ENCODE measurements at places on chromosomes 1 and 21. TPM values are rescaled to one million over a fixed set of nuclear protein-coding genes. Genes with fewer than 3 reads are reported as not detected.
A peak's percentile ranks its signal among the peaks of the same experiment; 100 is the strongest.

DNA sequence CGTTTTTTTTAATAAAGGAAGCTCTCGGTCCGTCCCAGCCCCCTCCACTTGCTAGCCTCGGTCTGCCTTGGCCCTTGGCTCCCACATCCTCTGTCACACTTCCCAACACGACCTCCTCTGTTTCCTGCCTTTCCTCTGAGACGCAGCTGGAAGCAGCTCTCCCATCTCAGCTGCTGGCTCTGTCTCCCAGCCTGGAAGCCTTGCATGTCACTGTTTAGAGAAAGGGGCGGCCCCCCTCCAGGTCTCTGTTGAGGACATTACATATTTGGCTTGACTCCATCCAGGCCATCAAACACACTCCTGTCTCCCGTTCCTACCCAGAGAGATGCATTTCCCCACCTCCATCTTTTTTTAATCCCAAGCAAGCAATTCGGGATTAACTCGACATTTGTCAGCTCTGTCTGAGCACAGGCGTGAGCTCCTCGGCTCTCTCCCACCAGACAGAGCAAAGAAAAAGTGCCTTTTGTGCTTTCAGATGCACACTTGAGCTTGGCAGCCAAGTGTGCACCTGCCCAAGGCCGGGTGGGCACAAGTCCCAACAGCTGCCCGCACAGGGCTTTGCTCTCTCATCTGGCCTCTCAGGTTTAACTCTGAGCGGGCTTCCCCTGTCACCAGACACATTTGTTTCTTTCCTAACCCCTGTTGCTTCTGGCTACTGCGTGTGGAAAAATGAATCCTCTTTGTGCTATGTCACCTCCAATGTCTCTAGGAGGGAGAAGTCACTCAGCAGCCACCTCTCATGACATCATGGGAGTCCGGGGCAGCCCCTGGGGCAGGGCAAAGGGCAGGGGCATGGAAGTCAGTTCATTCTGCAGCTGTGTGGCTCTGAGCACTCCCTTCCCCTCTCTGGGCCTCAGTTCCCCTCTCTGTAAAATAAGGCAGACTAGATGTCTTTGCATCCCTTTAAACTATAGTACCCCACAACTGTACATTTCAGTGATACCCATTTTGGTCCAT lies 108.3 kb downstream of the KCND3 start:
- H3K27ac ChIP-seq = no peak overlapping the region
- no peaks in the 10 kb centered on the region for H3K27me3 ChIP-seq
- no peaks in the 10 kb centered on the region for H3K36me3 ChIP-seq
- DNase-seq = no peak

DNA sequence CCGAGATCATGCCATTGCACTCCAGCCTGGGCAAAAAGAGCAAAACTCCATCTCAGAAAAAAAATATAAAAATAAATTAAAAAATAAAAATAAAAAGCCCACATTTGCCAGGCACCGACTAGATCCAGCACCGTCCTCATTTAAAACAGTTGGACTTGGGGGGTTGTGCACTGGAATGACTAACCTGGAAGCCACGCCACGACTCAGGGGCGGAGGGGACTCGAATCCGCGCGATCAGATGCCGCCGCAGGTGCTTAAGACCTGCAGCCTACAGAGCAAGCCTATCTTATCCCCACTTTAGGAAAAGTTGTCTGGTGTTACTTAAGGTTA lies 38.5 kb downstream of the ZBTB8OS start:
- no peaks in the 10 kb centered on the region for H3K36me3 ChIP-seq
- no peaks in the 10 kb centered on the region for H3K27me3 ChIP-seq
- no peaks in the 10 kb centered on the region for H3K4me1 ChIP-seq
- peak overlapping the region; percentile 53 for H3K4me3 ChIP-seq
- H3K27ac ChIP-seq = no peak overlapping the region
- DNase-seq = no peak

DNA sequence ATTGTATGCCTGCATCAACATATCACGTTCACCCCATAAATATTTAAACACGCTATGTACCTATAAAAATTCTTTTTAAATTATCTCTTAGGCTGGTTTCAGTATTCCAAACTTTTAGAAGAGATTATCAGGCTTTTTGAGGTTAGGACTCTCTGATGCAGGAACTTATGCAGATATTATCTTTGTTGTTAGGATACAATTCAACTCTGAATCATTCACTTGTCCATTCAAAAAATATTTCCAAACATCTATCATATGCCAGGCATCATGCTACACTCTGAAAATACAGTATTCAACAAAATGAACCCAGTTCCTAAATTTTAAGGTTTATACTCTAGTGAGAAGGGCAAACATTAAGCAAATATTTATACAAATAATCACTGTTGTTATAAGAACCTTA lies 40.5 kb downstream of the ASH1L start:
- H3K4me3 ChIP-seq = no peak overlapping the region
- no peak overlapping the region for H3K27ac ChIP-seq
- H3K36me3 ChIP-seq = peaks cover 4% of the 10 kb centered on the region

GRCh38 chr1:196951711-196952394 lies 8.3 kb downstream of the CFHR2 start:
- no peak overlapping the region for H3K27ac ChIP-seq
- no peaks in the 10 kb centered on the region for H3K36me3 ChIP-seq
- no peaks in the 10 kb centered on the region for H3K4me1 ChIP-seq
- H3K4me3 ChIP-seq = no peak overlapping the region
- no peaks in the 10 kb centered on the region for H3K27me3 ChIP-seq

- no peak overlapping the region for H3K4me3 ChIP-seq
- DNase-seq = no peak
- no peaks in the 10 kb centered on the region for H3K4me1 ChIP-seq
- H3K27me3 ChIP-seq = no peaks in the 10 kb centered on the region
- no peak overlapping the region for H3K27ac ChIP-seq
- no peaks in the 10 kb centered on the region for H3K36me3 ChIP-seq
Observed at GRCh38 chr1:192904438-192904895, 95.6 kb downstream of the RGS2 start.

DNA sequence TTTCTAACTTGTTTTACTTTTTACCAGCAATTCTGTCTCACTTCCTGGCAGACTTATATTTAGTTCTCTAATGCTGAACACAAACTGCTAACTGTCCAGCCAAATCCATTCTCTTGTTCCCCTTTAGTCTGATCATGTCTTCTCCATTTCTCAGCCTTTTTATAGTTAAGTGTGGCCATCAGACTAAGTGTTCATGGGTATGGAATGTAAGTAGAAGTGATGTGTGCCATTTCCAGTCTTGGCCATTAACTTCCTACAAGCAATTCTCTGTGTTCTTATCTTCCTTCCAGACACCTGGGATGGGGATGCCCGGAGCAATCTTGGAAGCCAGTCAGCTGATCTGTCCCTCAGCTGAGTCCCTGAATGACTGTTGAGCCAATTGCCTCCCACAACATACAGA lies 165.8 kb downstream of the ST6GALNAC3 start:
- H3K27me3 ChIP-seq = no peaks in the 10 kb centered on the region
- no peak overlapping the region for H3K27ac ChIP-seq
- H3K36me3 ChIP-seq = peaks cover 3% of the 10 kb centered on the region
- peaks cover 39% of the 10 kb centered on the region for H3K4me1 ChIP-seq
- no peak for DNase-seq

Gene AMY1C
- not detected for total RNA-seq

DNA sequence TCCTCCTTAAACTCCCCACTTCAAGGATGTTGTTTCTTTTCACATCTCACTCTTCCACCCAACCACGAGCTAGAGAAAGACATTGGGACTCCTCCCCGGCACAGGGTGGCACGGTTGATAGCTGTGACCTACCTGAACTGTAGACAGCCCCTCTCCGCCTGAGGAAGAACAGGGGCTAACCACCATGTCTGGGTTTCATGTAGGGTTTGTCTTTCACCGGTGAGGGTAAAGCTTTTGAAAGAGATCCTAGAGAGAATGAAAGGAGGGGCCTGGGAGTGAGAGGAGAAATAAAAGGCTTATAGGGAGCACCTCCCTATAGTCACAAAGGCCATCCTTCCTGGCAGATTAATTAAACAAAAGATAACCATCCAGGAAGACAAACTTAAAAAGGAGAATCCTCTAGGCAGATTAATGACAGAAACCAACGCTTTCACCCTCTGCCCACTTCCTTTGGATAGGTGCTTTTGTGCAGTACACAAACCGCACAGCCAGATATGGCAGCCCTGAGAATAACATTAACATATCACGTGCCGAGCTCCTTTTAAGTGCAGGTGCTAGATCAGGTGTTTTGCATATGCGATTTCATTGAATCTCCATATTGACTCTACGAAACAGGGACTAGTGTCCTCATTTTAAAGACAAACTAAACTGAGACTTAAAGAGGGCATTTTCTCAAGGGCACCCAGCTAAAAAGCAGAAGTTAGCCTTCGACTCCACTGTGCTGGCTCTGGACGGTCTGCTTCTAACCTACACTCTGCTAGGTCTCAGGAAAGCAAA lies 178.1 kb upstream of the RUNX1 start:
- H3K4me1 ChIP-seq = peaks cover 10% of the 10 kb centered on the region
- H3K36me3 ChIP-seq = no peaks in the 10 kb centered on the region
- no peak for DNase-seq
- no peaks in the 10 kb centered on the region for H3K27me3 ChIP-seq
- H3K27ac ChIP-seq = no peak overlapping the region

- no peaks in the 10 kb centered on the region for H3K36me3 ChIP-seq
- no peak overlapping the region for H3K4me3 ChIP-seq
- H3K27me3 ChIP-seq = no peaks in the 10 kb centered on the region
- H3K27ac ChIP-seq = no peak overlapping the region
- DNase-seq = no peak
Observed at GRCh38 chr1:10196976-10197375, 13.4 kb upstream of the KIF1B start.

Gene DSCAM
- 0.07 TPM for total RNA-seq

Gene DHX9
- 262 TPM for total RNA-seq

GRCh38 chr1:45687754-45688740 lies at the start of gene TMEM69:
TSS of gene TMEM69 (plus strand) at chr1:45688181. CDS start at chr1:45691069, 2,888 bp downstream.
- H3K27me3 ChIP-seq = no peaks in the 10 kb centered on the region
- peak; percentile 94 for DNase-seq
- peaks cover 10% of the 10 kb centered on the region for H3K4me1 ChIP-seq
- H3K4me3 ChIP-seq = peak within 1 kb of the TSS; percentile 77

Gene OR2M3
- not detected for total RNA-seq

Gene PCP4L1
- total RNA-seq = 3.8 TPM

DNA sequence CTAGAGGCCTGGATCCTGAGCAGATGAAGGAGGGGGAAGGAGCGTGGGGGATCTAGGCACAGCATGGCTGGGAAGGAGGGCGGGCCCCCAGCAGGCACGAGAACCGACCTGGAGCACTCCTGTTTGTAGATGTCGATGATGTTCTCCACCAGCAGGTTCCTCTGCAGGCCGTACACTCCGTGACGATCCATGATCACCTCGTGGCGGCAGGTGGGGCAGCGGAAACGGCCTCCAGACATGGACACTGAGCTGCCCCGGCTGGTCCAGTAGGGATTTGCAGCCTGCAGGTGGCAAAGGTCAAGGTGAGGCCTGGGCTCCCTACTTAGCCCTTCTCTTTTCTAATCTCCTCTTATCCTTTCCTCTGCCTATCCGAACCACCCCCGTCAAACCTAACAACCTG lies 1.3 kb downstream of the TRIM63 start:
- no peak overlapping the region for H3K27ac ChIP-seq
- H3K27me3 ChIP-seq = no peaks in the 10 kb centered on the region
- no peak for DNase-seq
- no peaks in the 10 kb centered on the region for H3K4me1 ChIP-seq
- H3K36me3 ChIP-seq = no peaks in the 10 kb centered on the region
- no peak overlapping the region for H3K4me3 ChIP-seq

Gene CHRM3
- 13.8 TPM for total RNA-seq

GRCh38 chr1:182679684-182680083 lies 4.7 kb downstream of the RGS8 start:
- H3K27me3 ChIP-seq = peaks cover 20% of the 10 kb centered on the region
- DNase-seq = no peak
- H3K36me3 ChIP-seq = no peaks in the 10 kb centered on the region

GRCh38 chr1:12172042-12172851 lies 5.5 kb downstream of the TNFRSF1B start:
- H3K27me3 ChIP-seq = peaks cover 19% of the 10 kb centered on the region
- DNase-seq = no peak
- H3K4me1 ChIP-seq = no peaks in the 10 kb centered on the region
- H3K27ac ChIP-seq = no peak overlapping the region

DNA sequence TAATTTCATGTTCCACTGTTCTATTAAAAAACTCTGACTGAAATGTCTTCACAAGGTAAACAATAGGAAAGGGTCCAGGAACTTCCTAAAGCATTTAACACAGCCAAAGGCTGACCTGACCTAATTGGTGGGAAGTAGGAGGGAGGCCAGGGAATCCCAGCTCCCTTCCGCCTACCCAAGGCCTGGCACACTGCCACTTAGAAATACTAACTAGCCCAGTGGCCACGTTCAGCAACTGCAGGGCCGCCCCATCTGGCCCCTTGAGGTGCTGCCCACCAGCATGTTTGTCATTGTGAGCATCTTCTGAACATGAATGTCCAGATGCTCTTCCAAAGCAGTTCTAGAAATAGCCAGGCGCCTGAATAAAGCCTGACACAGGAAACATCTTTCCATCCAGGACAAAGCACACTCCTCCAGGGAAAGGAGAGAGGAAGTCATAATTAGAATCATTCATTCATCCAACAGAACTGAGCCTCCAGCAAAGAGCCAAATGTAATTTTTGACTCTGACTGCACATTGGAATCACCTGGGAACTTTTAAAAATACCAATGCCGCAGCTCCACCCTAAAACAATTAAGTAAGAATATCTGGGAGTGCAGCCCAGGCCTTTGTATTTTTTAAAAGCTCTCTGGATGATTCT lies 44.6 kb upstream of the BCL9 start:
- peak; percentile 62 for DNase-seq
- H3K4me1 ChIP-seq = no peaks in the 10 kb centered on the region
- H3K4me3 ChIP-seq = no peak overlapping the region
- H3K27me3 ChIP-seq = no peaks in the 10 kb centered on the region

DNA sequence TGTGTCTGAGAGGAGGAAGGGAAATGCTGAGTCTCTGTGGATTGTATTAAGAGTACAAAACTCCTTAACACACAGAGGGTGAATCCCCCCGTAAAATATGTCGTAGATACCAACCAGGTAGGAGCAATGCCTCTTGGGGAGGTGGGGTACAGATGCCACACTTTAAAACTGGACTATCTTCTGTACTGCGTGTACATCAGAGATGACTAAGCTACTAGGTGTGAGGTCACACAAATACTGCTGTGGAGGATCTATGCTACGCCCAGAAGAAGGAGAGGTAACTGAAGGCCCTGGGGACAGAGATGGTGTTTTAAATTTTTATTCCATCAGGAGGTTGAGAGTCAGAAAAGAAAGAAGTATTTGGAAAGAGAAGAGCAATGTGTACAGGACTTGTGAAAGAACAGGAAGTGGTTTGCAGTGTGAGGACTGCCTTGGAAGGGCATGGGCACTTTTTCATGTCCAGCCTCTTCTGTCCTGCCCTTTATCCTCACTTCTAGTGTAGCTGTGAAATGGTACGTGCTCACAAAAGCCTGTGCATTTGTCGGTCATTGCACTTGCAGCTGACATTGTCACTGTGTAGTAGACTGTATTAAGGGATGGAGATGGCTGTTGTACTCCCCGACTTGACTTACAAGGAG lies 287.8 kb upstream of the CHRM3 start:
- H3K27me3 ChIP-seq = no peaks in the 10 kb centered on the region
- no peaks in the 10 kb centered on the region for H3K36me3 ChIP-seq
- no peak overlapping the region for H3K4me3 ChIP-seq
- H3K4me1 ChIP-seq = peaks cover 3% of the 10 kb centered on the region

Gene COL6A2
- total RNA-seq = 68.5 TPM

Gene OLIG2
- 0.04 TPM for total RNA-seq

Gene CALML6
- total RNA-seq = 0.82 TPM

Measured in GM23338 (cell line).